CD4-positive, alpha-beta T cell treated with Interleukin-4 for 1 hour (primary cell): ENCODE measurements at places on chromosomes 2 and 18.

DNA sequence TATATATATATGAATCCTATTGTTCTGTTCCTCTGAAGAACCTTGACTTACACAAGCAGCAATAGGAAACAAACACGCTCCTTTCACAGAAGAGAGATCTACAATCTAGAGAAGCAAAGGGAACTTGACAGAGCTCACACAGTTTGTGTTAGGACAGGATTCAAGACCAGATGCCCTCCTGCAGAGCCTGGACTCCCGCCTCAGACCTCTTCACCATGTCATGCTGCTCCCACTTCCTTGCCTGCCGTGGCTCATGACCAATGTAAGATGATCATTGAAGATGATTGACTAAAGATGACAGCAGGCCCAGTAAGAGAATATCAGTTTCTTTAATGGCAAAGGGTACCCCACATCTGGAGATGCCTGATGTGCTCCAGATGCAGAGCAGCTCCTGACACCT, 111.2 kb upstream of the AGAP1 start:
- no peak for DNase-seq

- no peak for DNase-seq
These were observed 31.8 kb upstream of the GCC2 start for GRCh38 chr2:108417254-108417653.

GRCh38 chr2:2571301-2572150, 240.5 kb upstream of the MYT1L start:
- no peak for DNase-seq

DNA sequence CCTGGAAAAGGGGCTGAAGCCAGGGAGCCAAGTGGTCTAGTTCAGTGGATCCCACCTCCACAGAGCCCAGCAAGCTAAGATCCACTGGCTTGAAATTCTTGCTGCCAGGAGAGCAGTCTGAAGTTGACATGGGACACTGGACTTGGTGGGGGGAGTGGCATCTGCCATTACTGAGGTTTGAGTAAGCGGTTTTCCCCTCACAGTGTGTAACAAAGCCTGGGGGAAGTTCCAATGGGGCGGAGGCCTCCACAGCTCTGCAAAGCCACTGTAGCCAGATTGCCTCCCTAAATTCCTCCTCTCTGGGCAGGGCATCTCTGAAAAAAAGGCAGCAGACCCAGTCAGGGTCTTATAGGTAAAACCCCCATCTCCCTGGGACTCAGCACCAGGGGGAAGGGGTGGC, 144.4 kb downstream of the PTPRM start:
- DNase-seq: no peak

DNA sequence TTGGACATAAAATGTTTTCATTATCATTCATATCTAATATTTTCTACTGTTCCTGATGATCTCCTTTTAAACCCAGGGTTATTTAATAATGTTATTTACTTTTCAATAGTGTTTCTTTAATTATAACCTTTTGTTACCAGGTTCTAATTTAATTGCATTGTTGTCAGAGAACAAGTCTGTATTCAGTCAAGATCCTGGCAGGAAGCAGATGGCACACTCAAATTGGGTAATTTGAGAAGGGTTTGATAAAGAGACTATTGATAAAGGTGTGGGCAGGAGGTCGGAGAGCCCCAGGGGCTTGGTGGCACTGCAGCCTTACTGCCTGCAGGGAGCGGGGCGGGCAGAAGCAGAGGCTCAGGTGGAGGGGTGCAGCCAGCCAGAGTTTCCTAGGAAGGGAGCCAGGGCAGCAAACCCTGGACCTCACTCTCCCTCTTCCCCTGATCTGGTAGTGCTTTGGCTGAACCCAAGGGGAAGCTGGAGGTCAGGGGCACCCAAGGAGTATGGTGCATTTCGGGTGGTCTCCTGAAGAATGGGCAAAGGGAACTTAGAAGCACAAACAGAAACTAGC, 2.3 kb upstream of the KIF1A start:
- no peak for DNase-seq

DNA sequence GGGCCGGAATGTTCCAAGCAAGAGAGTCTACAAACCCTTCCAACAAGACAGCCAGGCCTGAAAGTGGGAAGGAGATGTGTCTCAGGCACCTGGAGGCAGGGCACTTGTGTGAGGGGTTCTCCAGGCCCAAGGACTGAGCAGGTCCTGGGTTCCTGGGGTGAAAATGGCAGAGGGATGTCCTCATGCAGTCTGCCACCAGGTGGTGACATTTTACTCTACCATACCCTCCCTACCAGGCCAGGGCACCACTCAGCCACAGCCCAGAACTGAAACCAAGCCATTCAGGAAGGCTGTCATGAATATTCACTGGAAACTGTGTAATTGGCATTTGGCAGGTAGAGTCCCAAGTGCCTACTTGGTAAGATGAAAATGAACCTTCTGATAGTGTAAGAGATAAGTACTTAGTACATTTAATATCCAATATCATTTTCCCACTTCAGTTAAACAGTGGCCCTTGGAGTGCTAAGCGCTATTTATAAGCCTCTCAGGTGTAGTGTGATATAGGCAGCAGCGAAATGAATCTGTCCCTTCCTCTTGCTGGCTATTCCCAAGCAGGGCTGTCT, 185.1 kb downstream of the MYO5B start:
- peak; percentile 46 for DNase-seq

DNA sequence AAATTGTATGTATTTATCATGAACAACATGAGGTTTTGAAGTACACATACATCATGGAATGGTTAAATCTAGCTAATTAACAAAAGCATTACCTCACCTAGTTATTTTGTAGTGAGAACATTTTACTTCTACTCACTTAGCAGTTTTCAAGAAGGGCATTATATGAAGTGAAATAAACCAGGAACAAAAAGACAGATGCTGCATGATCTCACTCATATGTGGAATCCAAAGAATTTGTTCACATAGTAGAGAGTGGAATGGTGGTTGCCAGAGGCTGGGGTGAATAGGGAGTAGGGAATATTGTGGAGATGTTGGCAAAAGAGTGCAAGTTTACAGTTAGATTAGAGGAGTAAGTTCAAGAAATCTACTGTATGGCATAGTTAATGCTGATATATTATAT, 292.0 kb downstream of the ASXL3 start:
- DNase-seq: no peak

DNA sequence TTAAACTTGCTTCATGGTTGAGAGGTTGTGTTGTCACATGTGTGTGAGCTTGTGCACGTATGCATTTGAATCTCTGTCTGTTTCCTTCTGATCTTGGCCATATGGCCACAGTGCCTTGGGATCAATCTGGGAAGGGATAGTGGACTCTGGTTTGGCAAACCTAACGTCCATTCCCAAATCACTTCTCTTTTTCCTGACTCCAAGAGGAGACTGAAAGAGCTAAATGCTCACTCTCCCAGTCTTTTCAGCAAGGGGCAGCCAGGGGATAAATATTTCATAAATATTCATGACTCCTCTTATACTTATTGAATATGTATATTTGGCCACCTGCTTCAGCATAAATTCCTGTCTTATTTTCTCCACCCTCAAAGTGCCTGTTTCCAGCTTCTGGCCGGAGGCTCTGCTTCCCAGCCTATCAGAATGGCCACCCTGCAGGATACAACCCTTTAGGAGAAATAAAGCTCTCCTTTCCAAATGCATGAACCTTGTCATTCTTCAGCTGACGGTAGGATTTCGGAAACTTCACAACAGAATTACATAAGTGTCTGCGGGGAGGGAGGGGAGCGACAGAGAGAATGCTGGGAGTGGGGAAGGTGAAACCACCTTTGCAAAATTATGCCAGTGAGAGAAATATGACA, 112.2 kb upstream of the COPS8 start:
- no peak for DNase-seq

DNA sequence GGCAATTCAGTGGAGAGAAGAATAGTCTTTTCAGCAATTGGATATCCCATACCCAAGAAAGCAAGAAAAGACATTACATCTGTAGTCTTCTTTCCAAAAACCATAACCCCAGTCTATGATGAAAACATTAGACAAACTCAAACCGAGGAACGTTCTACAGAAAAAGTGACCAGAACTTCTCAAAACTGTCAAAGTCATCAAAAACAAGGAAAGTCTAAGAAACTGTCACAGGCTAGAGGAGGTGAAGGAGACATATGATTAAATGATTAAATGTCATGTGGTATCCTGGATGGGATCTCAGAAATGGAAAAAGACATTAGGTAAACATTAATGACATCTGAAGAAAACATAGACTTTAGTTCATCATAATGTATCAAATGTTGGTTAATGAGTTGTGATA, 4.9 kb upstream of the USP40 start:
- no peak for DNase-seq

- DNase-seq: no peak
These were observed 430.0 kb upstream of the VWC2L start for GRCh38 chr2:213980883-213981282.

GRCh38 chr2:15675456-15676195, 84.0 kb downstream of the DDX1 start:
- DNase-seq: no peak

DNA sequence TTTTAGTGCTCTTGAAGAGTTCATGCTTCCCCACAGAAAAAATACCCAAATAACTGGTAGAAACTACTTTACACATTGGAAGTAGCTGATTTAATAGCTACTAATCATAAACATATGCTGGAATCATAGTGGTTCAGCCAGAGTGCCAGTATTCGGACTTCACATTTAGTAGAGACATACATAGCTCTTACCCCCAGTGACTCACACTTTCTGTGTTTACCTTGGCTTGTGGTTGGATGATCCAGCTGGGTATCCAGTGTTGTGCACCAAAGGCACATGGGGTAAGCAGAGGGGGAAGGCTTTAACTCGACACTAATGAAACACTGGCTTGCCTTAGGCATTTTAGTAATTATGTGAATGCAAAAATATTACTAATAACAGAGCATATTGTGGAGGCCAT, 18.1 kb downstream of the ARHGAP28 start:
- no peak for DNase-seq

- no peak for DNase-seq
These were observed 28.0 kb upstream of the KCMF1 start for GRCh38 chr2:84942964-84943421.

GRCh38 chr2:69789772-69790600, 39.5 kb upstream of the GMCL1 start:
- no peak for DNase-seq

DNA sequence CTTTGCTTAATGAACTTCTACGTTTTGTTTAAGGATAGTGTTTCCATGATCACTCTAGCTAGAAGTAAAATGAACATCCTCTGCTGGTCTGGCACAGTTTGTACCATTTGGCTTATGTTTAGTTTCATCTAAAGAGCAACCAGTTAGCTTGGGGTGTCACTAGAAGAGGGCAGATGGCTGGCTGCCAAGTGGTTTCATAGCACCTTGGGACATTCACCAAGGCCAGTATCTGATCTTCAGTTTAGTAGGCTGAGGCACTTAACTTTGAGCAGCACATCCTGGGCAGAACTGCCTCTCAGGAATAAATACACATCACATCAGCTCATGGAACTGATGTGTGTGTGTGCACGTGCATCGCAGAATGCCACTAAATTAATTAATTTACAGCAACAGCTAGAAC, 68.4 kb downstream of the NXPH2 start:
- DNase-seq: no peak

- no peak for DNase-seq
These were observed 119.7 kb downstream of the PDCL3 start for GRCh38 chr2:100682536-100682935.

- no peak for DNase-seq
These were observed 99.8 kb downstream of the FAM210A start for GRCh38 chr18:13626544-13626908.

DNA sequence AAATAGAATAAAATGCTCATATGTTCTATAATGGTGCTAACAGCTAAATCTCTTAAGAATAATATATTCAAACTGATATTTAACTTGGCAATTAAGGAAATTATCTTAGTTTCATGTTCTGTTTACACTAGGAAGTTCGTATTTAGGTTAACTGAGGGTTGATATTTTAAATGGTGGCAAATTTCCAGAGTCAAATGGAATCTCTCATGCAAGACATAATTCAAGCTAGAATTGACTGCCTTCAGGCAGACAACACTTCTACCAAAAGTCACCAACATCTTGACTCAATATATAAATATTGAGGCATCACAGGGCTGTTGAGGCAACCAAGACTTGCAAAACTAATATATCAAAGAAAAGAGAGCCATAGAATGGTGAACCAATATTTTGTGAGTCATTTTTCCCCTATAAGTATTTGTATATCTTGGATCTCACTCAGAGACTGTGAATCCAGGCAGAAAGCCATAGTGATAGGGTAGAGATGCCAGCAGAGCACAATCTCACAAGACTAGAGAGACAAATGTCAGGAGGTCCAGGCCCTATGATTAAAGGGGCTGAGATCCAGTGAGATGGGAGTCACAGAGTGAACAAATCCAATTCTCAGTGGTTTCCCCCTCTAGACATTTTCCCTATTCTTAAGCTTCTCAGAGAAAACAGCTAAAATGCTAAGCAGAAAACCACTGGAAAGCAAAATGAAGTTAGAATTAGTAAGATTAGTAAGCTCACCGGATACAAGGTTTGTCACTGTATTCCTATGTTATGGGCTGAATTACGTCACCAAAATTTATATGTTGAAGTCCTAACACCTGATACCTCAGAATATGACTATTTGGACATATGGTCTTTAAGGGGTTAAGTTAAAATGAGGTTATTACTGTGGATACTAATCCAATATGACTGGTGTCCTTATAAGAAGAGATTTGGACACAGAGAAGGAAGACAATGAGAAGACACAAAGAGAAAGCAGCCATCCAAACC, 358.2 kb upstream of the UBE2E3 start:
- DNase-seq: no peak

GRCh38 chr2:234841321-234842015, 110.3 kb upstream of the SH3BP4 start:
- no peak for DNase-seq

DNA sequence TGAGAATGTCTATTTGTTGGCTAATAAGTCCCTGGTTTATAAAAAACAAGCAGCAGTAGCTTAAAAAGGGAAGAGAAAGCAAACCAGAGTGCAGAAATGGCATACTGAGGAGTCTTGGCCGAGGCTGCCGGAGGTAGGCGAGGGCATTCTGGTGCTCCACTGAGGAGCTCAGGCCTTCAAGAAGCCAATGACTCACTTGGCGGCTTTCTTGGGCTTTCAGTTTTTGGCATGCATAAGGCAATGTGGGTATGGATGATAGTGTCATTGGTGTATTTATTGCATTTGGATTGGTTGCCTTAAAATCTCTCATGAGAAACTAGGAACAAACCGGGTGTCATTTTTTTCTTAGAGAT, 119.6 kb upstream of the ARL5A start:
- DNase-seq: peak; percentile 33

- no peak for DNase-seq
These were observed 78.4 kb downstream of the CD8B2 start for GRCh38 chr2:106565599-106565998.

DNA sequence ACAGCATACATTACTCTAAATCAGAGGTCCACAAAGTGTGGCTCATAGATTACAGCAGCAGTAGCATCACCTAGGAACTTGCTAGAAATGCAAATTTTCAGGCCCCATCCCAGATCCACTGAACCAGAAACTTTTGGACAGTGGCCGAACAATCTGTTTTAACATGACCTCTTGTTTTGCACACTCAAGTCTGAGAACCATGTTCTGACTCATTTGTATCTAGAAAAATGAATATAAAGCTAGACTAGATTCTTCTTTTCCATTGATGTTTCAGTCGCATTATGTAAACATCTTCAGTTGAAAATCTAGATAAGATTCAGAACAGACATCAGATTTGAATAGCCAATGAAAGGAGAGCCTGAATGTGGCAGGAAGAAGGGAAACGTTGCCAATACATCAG, 608.8 kb downstream of the LRP1B start:
- DNase-seq: no peak

GRCh38 chr18:58901783-58902182, 37.1 kb downstream of the ZNF532 start:
- DNase-seq: no peak

- DNase-seq: peak; percentile 32
These were observed 67.1 kb upstream of the YWHAQ start for GRCh38 chr2:9697909-9698308.

- no peak for DNase-seq
These were observed 179.7 kb upstream of the ACVR2A start for GRCh38 chr2:147665105-147665504.
